Body of pancreas (tissue), 4 donors: ENCODE measurements at places on chromosomes 11 and 22. TPM values are rescaled to one million over a fixed set of nuclear protein-coding genes. Genes with fewer than 3 reads are reported as not detected.

The KRTAP5-10 gene
- total RNA-seq, result not detected

The PRDX5 gene
- total RNA-seq, result 224 TPM

The TRIM34 gene
- total RNA-seq, result 2.9 TPM

The OR52K2 gene
- not detected for total RNA-seq

The CARD10 gene
- 17.4 TPM for total RNA-seq

The HBD gene
- not detected for total RNA-seq

The KCNQ1OT1 gene
- 9.2 TPM for total RNA-seq

The UBE4A gene
- total RNA-seq, result 31.3 TPM

The SMIM35 gene
- total RNA-seq, result not detected

The CRYBB2 gene
- not detected for total RNA-seq

The SF1 gene
- 150 TPM for total RNA-seq

The PATE2 gene
- not detected for total RNA-seq

The OR4C11 gene
- not detected for total RNA-seq

The CDC42EP1 gene
- 73.2 TPM for total RNA-seq

The ZNF215 gene
- 7.3 TPM for total RNA-seq

The MCAT gene
- 28.8 TPM for total RNA-seq

The RASGRP2 gene
- 17.9 TPM for total RNA-seq

The SEC14L6 gene
- total RNA-seq, result 2.1 TPM

The RTN4RL2 gene
- 0.99 TPM for total RNA-seq

The OR4C12 gene
- not detected for total RNA-seq

The OR2AG1 gene
- total RNA-seq, result not detected

The GGA1 gene
- total RNA-seq, result 42.5 TPM

The CYTH4 gene
- 2.3 TPM for total RNA-seq

The SEZ6L gene
- total RNA-seq, result 0.52 TPM

The ELP4 gene
- 33.3 TPM for total RNA-seq

The PHLDB1 gene
- total RNA-seq, result 71.9 TPM

The CCDC87 gene
- total RNA-seq, result not detected

The PTH gene
- total RNA-seq, result not detected

The TRMU gene
- total RNA-seq, result 34.2 TPM

The OR8G5 gene
- total RNA-seq, result not detected

The TAF6L gene
- total RNA-seq, result 39.9 TPM

The CECR2 gene
- 2.6 TPM for total RNA-seq

The SELENOH gene
- 157 TPM for total RNA-seq

The TRIM21 gene
- 6.0 TPM for total RNA-seq

The INS gene
- total RNA-seq, result 1,947 TPM

The GRM5 gene
- not detected for total RNA-seq

The SLC37A4 gene
- total RNA-seq, result 64.6 TPM

The CD44 gene
- total RNA-seq, result 433 TPM

The CD3E gene
- total RNA-seq, result 3.1 TPM

The PARVA gene
- total RNA-seq, result 33.7 TPM

The FIBIN gene
- 10.5 TPM for total RNA-seq

The APOA1 gene
- 1.0 TPM for total RNA-seq

The MAPK8IP1 gene
- 23.7 TPM for total RNA-seq

The OR2D2 gene
- 0.78 TPM for total RNA-seq

The RAB3IL1 gene
- 11.5 TPM for total RNA-seq

The MMP1 gene
- total RNA-seq, result not detected

The PRG2 gene
- total RNA-seq, result not detected

The NXPE1 gene
- total RNA-seq, result not detected

The MS4A3 gene
- not detected for total RNA-seq

The SMC1B gene
- not detected for total RNA-seq

The MORC2 gene
- 13.5 TPM for total RNA-seq

The IGSF9B gene
- 3.3 TPM for total RNA-seq

The SYT9 gene
- not detected for total RNA-seq

The MCHR1 gene
- total RNA-seq, result not detected

The YPEL4 gene
- total RNA-seq, result not detected

The KRTAP5-3 gene
- not detected for total RNA-seq
